ENCODE measurements at places on chromosomes 5 and 9.

GRCh38 chr5:141039061-141039460, 12.1 kb upstream of the PCDHB1 start:
- no peak for DNase-seq

DNA sequence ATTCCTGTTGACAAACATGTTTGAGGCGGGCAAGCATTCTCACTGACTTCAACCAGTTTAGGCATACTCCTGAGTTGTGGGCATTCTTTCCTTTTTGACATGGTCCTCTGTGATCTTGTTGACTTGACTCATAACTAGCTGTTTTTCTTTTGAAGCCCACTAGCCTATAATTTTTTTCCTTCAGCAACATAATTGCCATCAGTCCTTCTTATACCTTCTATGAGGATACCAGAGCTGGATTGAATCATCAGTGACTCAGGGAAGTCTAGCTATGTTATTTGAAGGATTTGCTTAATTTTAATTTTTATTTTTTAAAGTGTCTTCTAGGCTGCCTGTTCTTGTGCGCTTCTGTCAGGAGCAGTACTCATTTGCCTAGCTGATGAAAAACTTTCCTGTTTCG, 259.5 kb downstream of the NR3C1 start:
- DNase-seq, result no peak

- no peak for DNase-seq
Measured at GRCh38 chr5:37837414-37838032, 2.3 kb downstream of the GDNF start.

- DNase-seq, result no peak
Measured at GRCh38 chr5:173495225-173495904, 121.1 kb downstream of the BOD1 start.

- no peak for DNase-seq
Measured at GRCh38 chr9:37061768-37062167, 27.7 kb upstream of the PAX5 start.

GRCh38 chr5:142857405-142857804, 87.2 kb downstream of the ARHGAP26 start:
- no peak for DNase-seq

DNA sequence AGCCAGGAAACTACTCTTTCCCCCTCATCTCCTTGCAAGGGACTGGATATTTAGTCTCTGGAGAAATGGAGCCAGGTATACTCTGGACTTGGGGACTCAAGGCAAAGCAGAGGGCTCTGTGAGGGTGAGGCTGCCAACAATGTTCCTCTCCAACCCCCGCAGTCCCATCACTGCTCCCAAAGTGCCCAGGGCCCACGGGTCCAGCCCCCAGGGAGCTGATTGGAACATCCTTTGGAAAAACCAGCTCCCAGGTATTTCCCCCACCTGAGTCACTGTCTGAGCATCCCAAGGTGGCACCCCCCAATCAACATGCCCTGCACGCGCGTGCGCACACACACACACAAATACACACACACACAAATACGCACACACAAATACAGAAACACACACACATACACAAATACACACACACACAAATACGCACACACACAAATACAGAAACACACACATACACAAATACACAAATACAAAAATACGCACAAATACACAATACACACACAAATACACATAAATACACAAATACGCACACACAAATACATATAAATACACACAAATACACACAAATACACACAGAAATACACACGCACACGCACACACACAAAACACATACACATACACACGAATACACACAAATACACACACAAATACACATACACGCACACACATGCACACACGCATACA, 137.4 kb downstream of the DAB2IP start:
- DNase-seq, result no peak

- DNase-seq, result no peak
Measured at GRCh38 chr5:149364719-149365118, 6.9 kb downstream of the PCYOX1L start.

- no peak for DNase-seq
Measured at GRCh38 chr9:10753474-10753873, 140.7 kb upstream of the PTPRD start.

All from BJ (cell line).